ENCODE measurements at places on chromosomes 12 and 14.
A peak's percentile ranks its signal among the peaks of the same experiment; 100 is the strongest.

GRCh38 chr12:56020423-56021184 lies at the start of gene IKZF4:
Gene IKZF4, plus strand, starts transcription at chr12:56021043. Its CDS starts 451 bp downstream, at chr12:56021494.
- H3K36me3 ChIP-seq, result peaks cover 12% of the 10 kb centered on the region
- H3K27ac ChIP-seq, result peak within 1 kb of the TSS; percentile 98
- peak; percentile 92 for DNase-seq
- peaks cover 5% of the 10 kb centered on the region for H3K4me1 ChIP-seq
- no peaks in the 10 kb centered on the region for H3K27me3 ChIP-seq
- peak within 1 kb of the TSS; percentile 66 for H3K4me3 ChIP-seq

GRCh38 chr14:24435998-24436354 lies 6.2 kb downstream of the KHNYN start:
- no peak overlapping the region for H3K27ac ChIP-seq
- no peak for DNase-seq
- peaks cover 43% of the 10 kb centered on the region for H3K36me3 ChIP-seq
- peaks cover 23% of the 10 kb centered on the region for H3K4me1 ChIP-seq
- H3K4me3 ChIP-seq, result no peak overlapping the region

DNA sequence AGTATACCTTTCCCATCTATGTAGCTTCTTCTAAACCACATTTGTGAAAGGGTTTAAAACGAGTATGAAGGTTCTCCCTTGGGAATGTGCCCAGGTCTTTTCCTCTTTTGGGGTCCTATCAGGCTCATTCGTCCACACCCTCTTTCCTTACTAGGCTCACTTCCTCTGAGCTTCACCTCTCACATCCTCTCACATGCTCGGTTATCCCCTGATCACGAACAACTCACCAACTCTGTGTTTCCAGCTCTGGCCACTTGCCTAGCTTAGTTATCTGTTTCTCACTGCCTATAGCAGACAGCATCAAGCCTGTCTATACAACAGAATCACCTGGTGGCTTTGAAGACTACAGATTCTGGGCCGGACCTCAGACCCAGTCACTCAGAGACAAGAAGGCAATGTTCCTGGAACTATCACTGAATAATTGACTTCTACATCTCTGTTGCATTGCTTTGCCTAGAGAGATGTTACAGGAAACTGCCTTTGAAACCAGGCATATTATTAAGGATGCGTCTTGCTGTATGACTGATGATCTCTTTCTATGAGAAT lies 158.2 kb downstream of the FOXN3 start:
- no peak overlapping the region for H3K27ac ChIP-seq
- no peak overlapping the region for H3K4me3 ChIP-seq
- DNase-seq, result no peak
- no peaks in the 10 kb centered on the region for H3K27me3 ChIP-seq
- no peaks in the 10 kb centered on the region for H3K36me3 ChIP-seq

DNA sequence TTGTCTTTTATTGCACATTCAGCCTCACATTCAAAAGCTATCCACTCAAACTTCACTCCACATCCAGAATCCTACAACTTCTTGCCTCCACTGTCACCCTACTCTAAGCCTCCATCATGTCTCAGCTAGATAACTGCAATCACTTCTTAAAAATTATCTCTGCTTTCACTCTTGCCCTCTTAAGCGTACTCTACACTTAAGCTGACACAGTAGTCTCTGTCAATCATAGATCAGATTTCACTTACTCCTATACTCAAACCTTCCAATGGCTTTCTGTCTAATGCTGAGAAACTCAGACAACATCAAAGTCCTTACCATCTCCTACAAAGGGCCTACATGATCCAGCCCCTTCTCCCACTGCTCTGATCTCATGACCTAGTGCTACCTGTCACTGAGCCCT lies 304.1 kb downstream of the ITPR2 start:
- no peaks in the 10 kb centered on the region for H3K4me1 ChIP-seq
- DNase-seq, result no peak
- H3K27ac ChIP-seq, result no peak overlapping the region
- no peaks in the 10 kb centered on the region for H3K36me3 ChIP-seq
- H3K27me3 ChIP-seq, result no peaks in the 10 kb centered on the region

Data from endodermal cell (in vitro differentiated cells).